ENCODE measurements at places on chromosomes 5 and 9. TPM values are rescaled to one million over a fixed set of nuclear protein-coding genes. Genes with fewer than 3 reads are reported as not detected.

Gene HACD4
- 4.8 TPM for polyA plus RNA-seq

Gene ADAM19
- 13.6 TPM for polyA plus RNA-seq

Gene SLC45A2
- 0.12 TPM for polyA plus RNA-seq

Gene CDKN2B-AS1
- 1.7 TPM for polyA plus RNA-seq

Gene SLC6A19
- 295 TPM for polyA plus RNA-seq

DNA sequence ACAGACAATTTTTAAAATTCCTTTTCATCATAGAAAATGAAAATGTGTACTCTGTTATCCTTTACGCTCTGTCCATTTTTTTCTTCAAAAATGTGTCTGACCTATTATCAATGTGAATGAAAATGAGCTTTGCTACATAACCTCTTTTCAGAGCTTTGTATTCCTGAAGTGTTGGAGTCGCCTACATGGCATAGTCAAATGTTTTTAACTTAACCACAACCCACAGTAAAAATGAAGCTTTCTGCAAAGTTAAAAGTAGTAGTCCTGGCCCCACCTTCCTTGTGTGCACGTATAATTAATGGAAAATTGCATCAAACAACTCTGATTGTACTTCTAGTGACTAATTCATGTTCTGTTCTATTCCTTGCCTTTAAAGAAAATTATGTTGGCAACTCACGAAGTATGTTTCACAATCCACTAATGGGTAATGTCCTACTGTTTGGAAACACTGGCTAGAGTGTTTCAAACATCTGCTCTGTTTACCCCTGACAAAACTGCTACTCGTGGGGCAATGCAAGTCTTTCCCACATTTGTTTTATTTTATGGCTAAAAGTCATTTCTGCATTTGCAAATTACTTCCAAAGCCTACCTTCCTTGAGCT is 18.6 kb upstream of the PSAT1 start:
- no peak for DNase-seq

GRCh38 chr5:163309914-163310313 is 127.5 kb upstream of the CCNG1 start:
- DNase-seq: no peak

- DNase-seq: peak; percentile 64
These were observed at the start of gene SOWAHA for GRCh38 chr5:132812781-132813598. Gene SOWAHA, plus strand, starts transcription at chr5:132813302. Its CDS starts 320 bp downstream, at chr5:132813622.

DNA sequence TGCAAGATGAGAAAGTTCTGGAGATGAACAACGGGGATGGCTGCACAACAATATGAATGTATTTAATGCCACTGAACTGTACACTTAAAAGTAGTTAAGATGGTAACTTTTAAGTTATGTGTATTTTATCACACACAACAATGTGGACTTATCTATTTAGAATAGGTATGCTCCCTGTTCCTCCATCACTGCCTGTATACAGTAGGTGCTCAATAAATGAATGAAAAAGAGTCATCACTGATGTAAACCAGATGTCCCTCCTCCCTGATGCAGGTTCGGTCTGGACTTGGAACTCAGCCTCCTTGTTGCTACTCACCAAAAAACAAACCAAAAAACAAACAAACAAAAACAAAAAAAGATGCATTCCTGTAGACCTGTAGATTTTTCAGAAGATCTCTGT is 65.9 kb upstream of the BOD1 start:
- no peak for DNase-seq

DNA sequence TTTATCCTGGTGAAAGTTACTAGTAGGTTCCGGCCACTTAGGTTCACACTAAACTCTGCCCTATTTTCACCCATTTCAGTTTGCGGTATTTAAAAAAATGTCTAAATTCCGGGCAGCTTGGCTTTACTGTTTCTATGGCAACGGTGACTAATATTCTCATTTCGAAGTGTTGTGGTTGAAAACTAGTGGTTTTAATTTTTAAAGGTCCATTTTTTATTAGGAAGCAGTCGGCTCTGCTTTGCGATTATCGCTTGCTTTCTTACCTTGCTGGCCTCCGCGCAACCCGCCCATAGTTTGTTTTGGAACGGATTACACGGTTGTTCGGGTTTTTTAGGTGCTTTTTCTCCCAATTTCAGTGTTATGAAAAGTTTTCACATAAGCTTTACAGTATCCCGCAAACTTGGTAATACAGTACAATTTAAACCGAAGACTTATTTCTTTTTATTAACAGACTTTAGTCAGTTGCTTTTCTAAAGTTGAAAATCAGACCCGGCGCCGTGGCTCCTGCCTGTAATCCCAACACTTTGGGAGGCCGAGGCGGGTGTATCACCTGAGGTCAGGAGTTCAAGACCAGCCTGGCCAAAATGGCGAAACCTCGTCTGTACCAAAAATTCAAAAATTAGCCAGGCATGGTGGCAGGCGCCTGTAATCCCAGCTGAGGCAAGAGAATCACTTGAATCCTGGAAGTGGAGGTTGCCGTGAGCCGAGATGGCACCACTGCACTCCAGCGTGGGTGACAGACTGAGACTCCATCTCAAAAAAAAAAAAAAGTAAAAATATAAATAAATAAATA is 1.6 kb downstream of the KDM4C start:
- no peak for DNase-seq

GRCh38 chr9:102237520-102237919 is 499.1 kb upstream of the GRIN3A start:
- DNase-seq: no peak

DNA sequence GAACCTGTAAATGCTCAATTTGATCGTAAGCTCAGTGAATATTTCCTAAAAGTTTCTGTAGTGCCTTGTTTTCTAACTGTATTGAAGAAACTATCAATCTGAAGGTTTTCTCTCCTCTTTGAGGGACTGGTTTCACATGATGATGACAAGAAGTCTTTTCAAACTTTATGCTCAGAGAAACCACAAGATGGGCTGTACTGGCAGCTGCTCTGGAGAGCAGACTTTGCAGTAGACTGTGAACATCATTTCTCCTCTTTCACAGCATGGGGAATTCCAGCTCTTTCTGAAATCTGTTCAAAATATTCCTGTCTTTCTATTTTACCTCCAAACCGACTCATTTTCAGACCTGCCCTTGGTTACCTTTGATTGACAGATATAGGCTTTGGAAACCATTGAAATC is 194.4 kb downstream of the IZUMO3 start:
- no peak for DNase-seq

DNA sequence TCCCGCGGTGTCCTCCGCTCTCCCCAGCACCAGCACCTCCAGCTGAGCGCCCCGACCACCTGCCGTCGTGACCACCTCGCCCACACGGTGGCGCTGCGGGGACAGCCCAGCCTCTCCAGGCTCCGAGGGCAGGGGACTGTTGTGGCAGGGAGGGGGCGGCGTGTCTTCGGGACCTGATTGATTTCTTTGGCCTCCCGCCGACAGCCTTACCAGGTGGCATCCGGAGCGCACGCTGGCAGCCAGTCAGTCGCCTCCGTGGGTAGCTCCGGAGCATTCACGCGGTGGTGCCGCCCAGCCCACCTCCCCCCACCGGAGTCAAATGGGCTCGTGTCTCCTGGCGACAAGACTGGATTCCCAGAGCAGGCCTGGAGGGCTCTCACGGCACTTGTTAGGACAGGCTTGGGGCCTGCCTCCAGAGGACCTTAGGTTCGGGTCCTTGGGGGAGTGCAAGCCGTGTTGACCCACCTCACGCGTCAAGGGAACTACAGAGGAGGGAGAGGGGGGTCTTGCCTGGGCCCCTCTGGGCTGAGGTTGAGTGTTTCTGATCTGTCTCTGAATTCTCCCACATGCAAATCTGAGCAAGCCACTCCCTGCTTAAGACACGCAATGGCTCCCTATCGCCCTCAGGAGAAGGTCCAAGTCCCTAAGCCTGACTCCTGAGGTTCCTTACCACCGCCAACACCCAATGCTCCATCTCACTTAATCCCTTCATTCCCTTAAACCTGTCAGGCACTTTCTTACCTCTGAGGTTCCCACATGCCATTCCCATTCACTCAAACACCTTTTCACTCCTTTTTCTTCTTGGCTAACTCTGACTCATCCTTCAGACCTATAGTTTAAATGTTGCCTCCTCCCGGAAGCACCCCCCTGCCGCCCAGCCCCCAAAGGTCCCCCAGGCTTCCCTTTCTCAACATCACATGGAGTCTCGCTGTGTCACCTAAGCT is 51.2 kb upstream of the GGTA1 start:
- DNase-seq: peak; percentile 61

DNA sequence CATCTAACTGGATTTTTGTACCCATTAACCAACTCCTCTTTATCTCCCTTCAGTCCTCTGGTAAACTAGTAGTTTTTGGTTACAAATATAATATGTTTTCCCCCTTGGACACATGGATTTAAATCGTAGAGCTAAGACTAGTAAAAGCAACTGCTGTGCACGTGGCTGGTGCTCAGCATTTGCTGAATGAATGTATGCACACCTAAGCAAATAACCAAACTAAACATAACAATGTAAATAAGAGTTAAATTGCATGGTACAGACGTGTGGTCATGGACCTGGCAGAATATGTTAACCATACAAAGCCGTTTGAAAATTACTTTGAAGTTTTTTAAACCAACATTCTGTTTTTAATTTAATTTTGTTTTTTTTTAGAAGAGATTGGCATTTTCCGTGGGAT is 65.2 kb upstream of the FYB1 start:
- no peak for DNase-seq

DNA sequence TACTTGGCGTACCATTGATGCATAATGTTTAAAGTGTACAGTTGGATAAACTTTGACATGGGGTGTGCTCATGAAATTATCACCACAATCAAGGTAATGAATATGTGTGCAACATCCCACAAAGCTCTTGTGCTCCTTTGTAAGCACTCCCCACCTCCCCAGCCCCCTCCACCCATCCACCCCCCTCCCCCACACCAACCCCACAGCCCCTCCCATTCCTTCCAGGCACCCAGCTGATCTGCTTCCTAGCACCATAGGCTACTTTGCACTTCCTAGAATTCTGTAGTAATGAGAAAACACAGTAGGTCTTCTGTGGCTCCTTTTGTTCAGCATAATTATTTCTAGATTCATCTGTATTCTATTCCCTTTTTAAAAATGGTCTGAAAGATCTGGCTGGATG is 24.5 kb downstream of the FGD3 start:
- DNase-seq: no peak

GRCh38 chr5:111061618-111062017 is 9.9 kb upstream of the TSLP start:
- no peak for DNase-seq

DNA sequence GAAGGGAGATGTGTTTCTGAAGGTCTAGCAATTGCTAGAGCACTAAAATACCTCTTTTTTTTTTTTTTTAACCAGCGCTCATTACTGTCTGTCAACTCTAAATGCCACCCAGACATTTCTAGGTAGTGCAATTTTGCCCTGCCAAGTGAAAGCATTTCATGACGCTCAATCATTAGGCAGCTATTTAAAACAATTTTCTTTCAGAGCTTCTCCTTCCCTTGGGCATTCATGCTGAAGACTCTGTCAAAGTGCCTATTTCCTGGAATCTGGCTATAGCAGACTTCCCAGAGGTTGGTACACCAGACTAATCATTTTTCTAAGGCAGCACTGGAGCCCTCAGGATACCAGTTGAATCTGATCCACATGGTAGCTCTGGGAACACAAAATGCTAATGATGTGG is 97.0 kb upstream of the ANKRD55 start:
- no peak for DNase-seq

- DNase-seq: no peak
These were observed 292.2 kb downstream of the GAS1 start for GRCh38 chr9:86655147-86655546.

DNA sequence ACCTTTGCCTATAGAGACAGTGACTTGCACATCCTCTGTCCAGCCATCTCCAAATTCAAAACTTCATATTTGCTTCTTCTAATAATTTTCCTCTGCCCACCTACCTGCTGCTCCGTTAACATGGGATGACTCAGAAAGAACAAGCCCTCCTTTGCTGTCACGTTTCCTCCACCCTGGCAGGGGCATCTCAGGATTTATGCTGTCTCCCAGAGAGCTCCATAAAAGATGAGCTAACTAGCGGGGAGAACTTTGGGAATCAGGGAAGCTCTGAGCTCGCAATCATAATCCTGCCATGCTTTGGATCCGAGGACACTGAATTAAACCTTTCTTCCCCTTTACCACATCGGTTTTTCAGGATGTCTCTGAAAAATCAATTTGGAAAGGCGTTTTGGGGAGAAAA is 78.4 kb upstream of the FSTL4 start:
- DNase-seq: no peak

Data from large intestine (tissue), 12 donors.